CD8-positive, alpha-beta memory T cell (primary cell): ENCODE measurements at places on chromosomes 11 and 22. TPM values are rescaled to one million over a fixed set of nuclear protein-coding genes. Genes with fewer than 3 reads are reported as not detected.

GRCh38 chr11:12636871-12637410 lies 37.3 kb upstream of the TEAD1 start:
- H3K4me1 ChIP-seq: no peaks in the 10 kb centered on the region
- no peaks in the 10 kb centered on the region for H3K36me3 ChIP-seq
- no peak overlapping the region for H3K4me3 ChIP-seq
- no peaks in the 10 kb centered on the region for H3K27me3 ChIP-seq
- DNase-seq: no peak

Gene TSPAN32
- 7.4 TPM for total RNA-seq

DNA sequence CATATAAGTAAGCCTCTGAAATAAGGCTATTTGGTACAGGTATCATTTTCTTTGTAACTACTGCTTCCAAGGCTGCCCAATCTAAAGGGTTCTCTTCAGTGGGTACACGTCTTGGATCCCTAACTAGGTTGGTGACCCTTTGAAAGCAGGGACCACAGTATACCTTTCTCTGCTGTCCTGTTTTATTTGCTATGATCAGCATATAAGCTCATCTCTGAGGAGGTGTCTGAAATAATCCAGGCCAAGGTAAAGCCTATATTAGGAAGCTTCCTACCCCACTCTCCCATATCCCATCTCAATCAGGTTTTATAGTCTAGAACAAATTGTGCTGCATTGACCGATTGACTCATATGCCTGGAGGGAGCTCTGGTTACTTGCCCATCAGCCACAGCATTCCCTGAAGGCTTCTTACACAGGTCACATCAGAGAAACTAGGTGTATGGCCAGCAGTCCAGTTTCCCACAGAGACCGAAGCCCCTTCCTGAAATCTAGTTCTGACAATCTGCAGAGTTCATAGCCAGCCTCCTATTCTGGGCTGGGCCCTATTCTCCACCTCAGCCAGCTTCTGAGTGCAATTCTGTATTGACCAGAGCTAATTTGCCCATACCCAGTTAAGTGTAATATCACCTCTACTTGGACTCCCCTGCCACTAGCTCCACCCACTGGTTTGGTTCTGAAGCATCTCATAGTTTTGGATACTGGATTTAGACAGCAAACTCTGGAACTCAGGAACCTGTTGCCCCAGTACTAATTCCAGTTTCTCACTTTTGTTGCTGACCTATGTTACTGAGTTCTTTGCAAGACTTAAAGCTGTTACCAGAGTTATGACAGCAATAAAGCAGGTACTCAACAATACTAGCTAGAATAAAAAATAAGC lies 62.1 kb upstream of the ARHGAP20 start:
- no peaks in the 10 kb centered on the region for H3K27me3 ChIP-seq
- no peak overlapping the region for H3K4me3 ChIP-seq
- DNase-seq: no peak
- no peaks in the 10 kb centered on the region for H3K4me1 ChIP-seq
- no peaks in the 10 kb centered on the region for H3K36me3 ChIP-seq

DNA sequence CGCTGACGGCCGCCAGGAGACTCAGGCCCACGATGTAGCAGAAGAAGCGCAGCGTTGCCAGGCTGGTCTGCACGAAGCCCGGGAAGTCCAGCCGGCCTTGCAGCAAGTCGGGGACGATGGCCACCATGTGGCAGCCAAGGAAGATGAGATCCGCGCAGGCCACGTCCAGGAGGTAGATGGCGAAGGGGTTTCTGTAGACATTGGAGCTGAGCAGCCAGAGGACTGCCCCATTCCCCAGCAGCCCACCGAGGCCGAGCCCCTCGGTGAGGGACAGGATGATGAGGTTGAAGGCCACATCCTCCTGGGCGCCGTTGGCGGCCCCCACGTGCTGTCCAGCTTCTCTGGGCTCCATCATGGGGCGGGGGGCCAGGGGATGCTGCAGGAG lies 3.8 kb downstream of the MRGPRE start:
- H3K27ac ChIP-seq: no peak overlapping the region
- DNase-seq: no peak
- no peaks in the 10 kb centered on the region for H3K4me1 ChIP-seq
- H3K27me3 ChIP-seq: no peaks in the 10 kb centered on the region
- H3K4me3 ChIP-seq: no peak overlapping the region

DNA sequence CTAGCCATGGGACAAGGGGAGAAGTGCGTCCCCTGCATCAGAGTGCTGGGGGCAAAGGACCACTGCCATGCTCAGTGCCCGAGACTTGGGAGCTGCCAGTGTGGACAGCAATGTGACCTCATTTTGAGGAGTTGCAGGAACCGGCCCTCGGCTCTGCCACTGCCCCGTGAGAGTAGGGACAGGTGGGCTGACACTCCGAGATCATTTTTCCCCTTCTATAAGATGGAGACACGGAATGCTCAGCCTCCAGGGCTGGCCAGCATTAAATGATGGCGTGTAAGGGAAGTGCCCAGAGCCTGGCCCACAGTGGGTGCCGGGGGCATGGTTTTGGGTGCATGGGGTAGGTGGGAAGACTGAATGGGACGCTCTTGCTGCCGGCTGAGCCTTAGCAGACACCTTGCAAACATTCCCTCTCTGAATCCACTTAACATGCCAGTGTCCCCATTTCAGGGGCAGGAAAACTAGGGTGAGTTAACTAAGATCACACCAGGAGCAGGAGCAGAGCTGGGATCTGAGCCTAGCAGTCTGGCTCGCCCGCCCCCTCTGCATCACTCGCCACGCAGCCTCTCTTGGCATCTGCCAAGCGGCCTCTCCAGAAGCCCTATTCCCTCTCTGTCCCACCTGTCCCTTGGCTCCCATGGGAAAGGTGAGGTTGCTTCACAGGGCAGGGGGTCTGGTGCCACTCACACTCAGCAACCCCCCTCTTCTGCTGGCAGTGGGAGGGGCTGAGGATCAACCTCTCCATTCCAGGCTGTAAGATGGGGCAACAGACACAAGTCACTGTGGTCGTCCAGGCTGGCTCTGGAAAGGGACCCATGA lies 13.6 kb downstream of the NPTXR start:
- H3K36me3 ChIP-seq: no peaks in the 10 kb centered on the region
- H3K27ac ChIP-seq: no peak overlapping the region
- H3K4me1 ChIP-seq: no peaks in the 10 kb centered on the region
- H3K27me3 ChIP-seq: no peaks in the 10 kb centered on the region
- H3K4me3 ChIP-seq: no peak overlapping the region
- no peak for DNase-seq

DNA sequence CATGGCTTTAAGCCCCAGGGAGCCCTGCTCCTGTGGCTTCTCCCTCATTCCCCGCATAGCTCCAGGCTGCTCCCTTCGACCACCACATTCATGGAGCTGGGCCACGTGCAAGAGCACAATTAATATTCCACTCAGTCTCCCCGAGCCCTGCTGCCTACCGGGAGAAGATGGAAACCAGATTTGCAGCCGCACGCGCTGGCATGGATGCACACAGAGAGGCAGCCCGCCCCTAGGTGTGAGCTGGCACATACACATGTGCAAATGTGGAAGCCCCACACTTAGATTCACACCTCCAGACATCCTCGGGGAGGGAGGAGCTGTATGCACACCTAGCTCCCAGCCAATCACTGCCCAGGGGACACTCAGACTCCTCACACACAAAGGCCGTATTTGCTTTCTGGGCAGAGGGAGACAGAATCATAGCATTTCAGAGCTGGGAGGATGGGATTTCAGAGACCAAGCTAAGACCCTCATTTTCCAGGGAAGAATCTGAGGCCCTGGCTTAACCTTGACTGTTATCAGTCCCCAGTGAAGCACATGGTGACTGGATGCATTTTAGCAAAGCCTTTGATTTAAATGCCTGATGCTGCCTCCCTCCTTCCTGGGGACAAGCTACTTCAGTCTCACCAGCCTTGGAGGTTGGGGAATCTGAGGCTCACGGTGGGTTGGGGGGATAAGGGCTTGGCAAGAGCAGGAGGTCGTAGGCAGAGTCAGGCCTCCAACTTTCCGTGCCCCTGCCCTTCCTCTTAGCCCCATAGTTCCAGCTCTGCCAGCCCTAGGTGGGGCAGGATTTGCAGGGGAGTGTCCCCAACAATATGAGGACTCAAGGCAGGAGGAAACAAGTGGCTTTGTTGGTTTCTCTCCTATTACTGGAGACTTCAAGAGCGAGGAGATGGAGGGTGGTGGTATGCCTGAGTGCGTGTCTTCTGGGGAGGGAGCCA lies 5.3 kb upstream of the CREB3L1 start:
- no peaks in the 10 kb centered on the region for H3K36me3 ChIP-seq
- no peaks in the 10 kb centered on the region for H3K4me1 ChIP-seq
- no peak for DNase-seq

- DNase-seq: no peak
- H3K27ac ChIP-seq: peak overlapping the region; percentile 33
- H3K36me3 ChIP-seq: no peaks in the 10 kb centered on the region
- peaks cover 6% of the 10 kb centered on the region for H3K27me3 ChIP-seq
Observed at GRCh38 chr11:75100314-75100713, 3.6 kb upstream of the OR2AT4 start.

GRCh38 chr11:92670308-92670890 lies 299.1 kb upstream of the MTNR1B start:
- no peak for DNase-seq
- H3K36me3 ChIP-seq: no peaks in the 10 kb centered on the region
- H3K4me3 ChIP-seq: no peak overlapping the region
- H3K27ac ChIP-seq: no peak overlapping the region
- no peaks in the 10 kb centered on the region for H3K4me1 ChIP-seq
- no peaks in the 10 kb centered on the region for H3K27me3 ChIP-seq

- no peaks in the 10 kb centered on the region for H3K27me3 ChIP-seq
- no peaks in the 10 kb centered on the region for H3K4me1 ChIP-seq
- H3K36me3 ChIP-seq: peaks cover 46% of the 10 kb centered on the region
- no peak overlapping the region for H3K27ac ChIP-seq
- no peak for DNase-seq
Observed at GRCh38 chr11:48141475-48142122, 75.0 kb upstream of the OR4B1 start.

Gene PHETA2
- 3.1 TPM for total RNA-seq

Gene CHCHD10
- 172 TPM for total RNA-seq

- H3K27ac ChIP-seq: no peak overlapping the region
- no peaks in the 10 kb centered on the region for H3K36me3 ChIP-seq
- no peak overlapping the region for H3K4me3 ChIP-seq
- no peaks in the 10 kb centered on the region for H3K27me3 ChIP-seq
Observed at GRCh38 chr11:38593649-38594048, 1995.6 kb upstream of the RAG2 start.

DNA sequence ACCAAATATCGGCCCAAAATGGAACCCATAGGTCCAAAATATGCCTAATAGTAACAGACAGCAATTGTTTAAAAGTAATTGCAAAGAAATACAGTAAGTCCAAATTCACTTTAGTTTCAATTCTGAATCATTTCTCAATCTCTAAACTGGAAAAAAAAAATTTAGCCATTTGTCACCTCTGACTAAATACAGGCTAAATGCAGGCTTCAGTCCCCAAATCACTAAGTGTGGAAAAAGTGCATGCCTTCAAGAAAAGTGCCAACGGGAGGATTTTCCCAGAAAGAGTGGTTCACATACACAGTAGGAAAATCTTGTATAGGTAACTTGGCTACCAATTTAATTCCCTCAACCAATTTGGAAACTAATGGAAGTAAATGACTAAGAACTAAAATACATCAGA lies 35.7 kb downstream of the SIK3 start:
- DNase-seq: no peak
- H3K4me1 ChIP-seq: peaks cover 22% of the 10 kb centered on the region
- no peaks in the 10 kb centered on the region for H3K36me3 ChIP-seq
- H3K27ac ChIP-seq: no peak overlapping the region
- no peak overlapping the region for H3K4me3 ChIP-seq
- no peaks in the 10 kb centered on the region for H3K27me3 ChIP-seq

Gene OR56A4
- not detected for total RNA-seq

Gene TRIM48
- total RNA-seq: not detected

DNA sequence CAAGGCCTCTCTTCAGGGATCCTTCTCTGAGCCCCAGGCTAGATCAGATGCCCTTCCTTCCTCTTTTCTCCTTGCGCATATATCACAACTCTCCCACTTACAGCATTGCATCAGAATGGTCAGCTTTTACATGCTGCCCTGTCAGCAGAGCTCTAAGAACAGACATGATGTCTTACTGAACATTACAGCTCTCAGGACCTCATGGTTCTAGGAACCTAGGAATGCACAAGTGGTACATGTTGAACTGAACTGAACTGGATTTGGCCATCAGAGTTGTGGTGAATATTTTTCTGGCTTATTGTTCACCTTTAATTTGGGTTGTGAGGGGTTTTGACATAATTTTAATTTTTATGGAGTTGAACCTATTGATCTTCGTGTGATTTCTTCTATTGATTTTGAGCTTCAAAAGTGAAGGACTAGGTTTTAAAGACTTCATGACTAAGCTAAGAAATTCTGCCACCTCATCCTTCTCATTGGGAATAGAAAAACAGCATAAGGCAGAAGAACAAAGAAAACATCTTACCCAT lies 37.7 kb upstream of the SPON1 start:
- no peak overlapping the region for H3K4me3 ChIP-seq
- H3K27me3 ChIP-seq: no peaks in the 10 kb centered on the region
- peak overlapping the region; percentile 17 for H3K27ac ChIP-seq
- no peaks in the 10 kb centered on the region for H3K36me3 ChIP-seq
- no peak for DNase-seq

DNA sequence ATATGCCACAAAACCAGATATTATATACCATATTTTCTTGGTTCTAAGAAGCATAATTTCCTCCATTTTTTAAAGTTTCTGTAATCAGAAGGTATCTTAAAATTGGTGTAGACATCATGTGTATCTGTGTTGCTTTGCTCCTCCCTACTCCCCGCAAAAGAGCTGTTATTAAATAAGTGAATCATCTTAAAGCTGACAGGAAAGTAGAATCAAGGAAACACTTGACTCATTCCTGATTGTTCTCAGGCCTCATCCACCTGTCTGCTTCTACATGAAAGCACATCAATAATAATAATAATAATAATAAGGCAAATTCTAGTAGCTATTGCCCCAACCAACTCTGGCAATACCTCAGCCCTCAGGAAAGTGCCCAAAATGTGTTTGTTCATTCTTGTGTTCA lies 26.2 kb upstream of the GUCY1A2 start:
- H3K36me3 ChIP-seq: no peaks in the 10 kb centered on the region
- no peak overlapping the region for H3K4me3 ChIP-seq
- H3K4me1 ChIP-seq: no peaks in the 10 kb centered on the region

DNA sequence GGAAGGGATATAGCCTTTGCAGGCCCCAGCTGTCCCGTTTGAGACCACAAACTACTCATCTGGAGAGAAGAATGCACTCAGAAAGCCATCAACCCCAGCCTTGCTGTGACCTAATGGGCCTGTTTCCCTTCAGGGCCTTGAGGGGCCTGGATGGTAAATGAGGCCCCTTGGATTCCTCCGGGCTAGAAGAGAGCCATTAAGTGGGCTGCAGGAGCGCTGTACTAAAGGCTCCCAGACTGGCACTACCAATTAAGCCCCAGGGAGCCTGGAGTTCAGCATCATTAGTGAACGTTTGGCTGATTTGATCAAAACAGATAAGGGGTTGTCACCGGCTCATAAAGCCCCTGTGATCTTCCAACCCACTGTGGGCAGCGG lies 23.0 kb downstream of the CD5 start:
- peaks cover 30% of the 10 kb centered on the region for H3K4me1 ChIP-seq
- DNase-seq: no peak
- H3K36me3 ChIP-seq: peaks cover 46% of the 10 kb centered on the region
- no peaks in the 10 kb centered on the region for H3K27me3 ChIP-seq
- no peak overlapping the region for H3K4me3 ChIP-seq

Gene MMP27
- not detected for total RNA-seq

Gene TM7SF2
- total RNA-seq: 17.8 TPM

GRCh38 chr11:44113572-44113971 lies 18.1 kb downstream of the EXT2 start:
- H3K4me1 ChIP-seq: peaks cover 4% of the 10 kb centered on the region
- no peak overlapping the region for H3K4me3 ChIP-seq
- no peak for DNase-seq
